IMR-90 (cell line): ENCODE measurements at places on chromosomes 16 and 17. TPM values are rescaled to one million over a fixed set of nuclear protein-coding genes. Genes with fewer than 3 reads are reported as not detected.
A peak's percentile ranks its signal among the peaks of the same experiment; 100 is the strongest.

DNA sequence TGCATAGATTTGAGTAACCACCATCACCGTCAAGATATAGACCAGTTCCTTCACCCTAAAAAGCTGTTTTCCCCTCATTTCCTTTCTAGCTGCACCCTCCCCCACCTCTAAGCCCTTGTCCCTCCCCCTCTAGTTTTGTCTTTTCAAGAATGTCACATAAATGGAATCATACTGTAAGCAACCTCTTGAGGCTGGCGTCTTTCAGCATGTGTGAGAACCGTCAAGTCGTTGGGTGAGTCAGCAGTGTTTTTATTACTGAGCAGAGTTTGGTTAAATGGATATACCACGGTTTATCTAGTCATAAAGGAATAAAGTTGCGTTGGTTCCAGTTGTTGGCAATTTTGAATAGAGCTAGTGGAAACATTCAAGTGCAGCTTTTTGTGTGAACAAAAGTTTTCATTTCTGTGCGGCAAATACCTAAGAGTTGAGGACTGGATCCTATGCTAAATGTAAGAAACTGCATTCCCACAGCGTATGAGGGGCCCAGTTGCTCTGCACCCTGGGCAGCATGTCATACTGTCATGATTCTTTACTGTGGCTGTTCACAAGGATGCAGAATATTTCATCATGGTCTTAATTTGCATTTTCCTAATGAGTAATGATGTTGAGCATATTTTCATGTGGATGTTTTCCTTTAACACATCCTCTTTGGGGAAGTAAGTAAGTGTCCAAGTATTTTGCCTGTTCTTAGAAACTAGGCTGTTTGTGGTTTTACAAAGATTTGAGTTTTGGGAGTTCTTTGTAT is 264.3 kb downstream of the CPPED1 start:
- DNase-seq, result peak; percentile 80

DNA sequence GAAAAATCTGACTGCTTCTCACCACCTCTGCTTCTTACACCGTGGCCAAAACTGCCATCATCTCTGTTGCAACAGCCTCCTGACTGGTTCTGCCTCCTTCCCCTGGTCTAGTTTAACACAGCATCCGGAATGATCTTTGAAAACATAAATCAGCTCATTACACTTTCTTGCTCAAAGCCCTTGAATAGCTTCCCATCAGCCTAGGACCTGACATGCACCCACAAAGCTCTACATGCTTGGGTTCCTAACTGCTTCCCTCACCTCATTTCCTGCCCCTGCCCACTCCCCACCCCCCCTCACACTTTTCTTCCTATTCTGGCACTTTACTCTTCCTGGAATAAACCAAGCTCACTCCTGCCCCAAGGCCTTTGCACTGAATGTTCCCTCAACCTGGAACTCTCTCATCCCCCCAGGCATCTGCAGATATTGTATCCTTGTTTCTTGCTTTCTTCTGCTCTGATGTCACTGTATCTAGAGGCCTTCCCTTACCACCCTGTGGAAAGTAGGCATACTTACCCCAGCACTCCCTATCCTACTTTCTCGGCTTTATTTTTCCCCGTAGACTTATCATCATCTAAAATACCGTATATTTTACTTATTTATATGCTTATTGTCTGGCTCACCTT is 112.4 kb downstream of the FTO start:
- no peak for DNase-seq

The WFIKKN2 gene
- not detected in 2 replicates for total RNA-seq

The DRC7 gene
- not detected in 2 replicates for total RNA-seq

The CETP gene
- not detected in 2 replicates for total RNA-seq

The CENPX gene
- 44.8 and 45.3 TPM in 2 replicates for total RNA-seq

The NAGS gene
- 0.28 and 0.54 TPM in 2 replicates for total RNA-seq
